Right ventricle myocardium inferior (tissue), 1 donor: ENCODE measurements at places on chromosomes 3 and 15.

DNA sequence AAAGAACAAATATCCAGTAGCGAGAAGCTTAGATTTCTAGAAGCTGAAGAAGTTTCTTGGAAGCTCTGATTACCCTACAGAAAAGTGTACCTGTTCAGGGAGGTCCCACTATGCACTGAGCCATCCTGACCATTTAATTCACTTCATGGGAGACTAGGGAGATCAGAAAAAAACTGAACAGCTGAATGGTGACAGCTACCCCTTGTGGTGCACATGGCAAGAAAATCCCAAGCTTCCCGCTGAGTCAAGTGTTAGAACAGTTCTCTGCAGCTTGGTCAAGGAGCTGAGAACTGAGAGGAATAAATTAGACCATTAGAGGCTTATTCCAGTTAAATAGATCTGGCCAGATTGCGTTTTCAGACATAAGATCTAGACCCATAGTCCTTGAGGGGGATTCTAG, 197.2 kb upstream of the VEPH1 start:
- no peak for DNase-seq

GRCh38 chr15:69893863-69894262, 203.9 kb downstream of the TLE3 start:
- no peak for DNase-seq

- DNase-seq: no peak
These were observed 217.9 kb upstream of the MME start for GRCh38 chr3:154862265-154862664.

DNA sequence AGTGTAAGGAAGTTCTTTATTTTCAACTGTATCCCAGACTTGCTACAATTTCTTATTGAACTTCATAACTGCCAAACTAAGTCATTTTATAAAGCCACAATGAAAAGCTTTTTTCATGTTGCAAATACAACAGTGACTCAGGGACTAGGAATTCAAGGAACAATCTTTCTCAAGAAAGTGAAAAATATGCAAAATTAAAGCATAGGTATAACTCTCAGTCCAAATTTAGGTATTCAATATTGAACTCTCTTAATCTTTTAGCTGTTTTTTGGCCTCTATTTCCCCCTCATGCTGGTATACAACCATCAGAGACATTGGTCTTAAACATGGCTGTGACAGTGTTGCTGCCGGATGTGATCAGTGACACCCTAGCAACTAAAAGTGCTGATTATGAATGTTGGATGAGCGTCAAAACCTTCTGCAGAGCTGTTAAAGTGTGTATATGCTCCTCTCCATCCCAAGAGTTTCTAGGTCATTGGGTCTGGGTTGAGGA, 476.9 kb downstream of the ZNF385D start:
- DNase-seq: no peak

DNA sequence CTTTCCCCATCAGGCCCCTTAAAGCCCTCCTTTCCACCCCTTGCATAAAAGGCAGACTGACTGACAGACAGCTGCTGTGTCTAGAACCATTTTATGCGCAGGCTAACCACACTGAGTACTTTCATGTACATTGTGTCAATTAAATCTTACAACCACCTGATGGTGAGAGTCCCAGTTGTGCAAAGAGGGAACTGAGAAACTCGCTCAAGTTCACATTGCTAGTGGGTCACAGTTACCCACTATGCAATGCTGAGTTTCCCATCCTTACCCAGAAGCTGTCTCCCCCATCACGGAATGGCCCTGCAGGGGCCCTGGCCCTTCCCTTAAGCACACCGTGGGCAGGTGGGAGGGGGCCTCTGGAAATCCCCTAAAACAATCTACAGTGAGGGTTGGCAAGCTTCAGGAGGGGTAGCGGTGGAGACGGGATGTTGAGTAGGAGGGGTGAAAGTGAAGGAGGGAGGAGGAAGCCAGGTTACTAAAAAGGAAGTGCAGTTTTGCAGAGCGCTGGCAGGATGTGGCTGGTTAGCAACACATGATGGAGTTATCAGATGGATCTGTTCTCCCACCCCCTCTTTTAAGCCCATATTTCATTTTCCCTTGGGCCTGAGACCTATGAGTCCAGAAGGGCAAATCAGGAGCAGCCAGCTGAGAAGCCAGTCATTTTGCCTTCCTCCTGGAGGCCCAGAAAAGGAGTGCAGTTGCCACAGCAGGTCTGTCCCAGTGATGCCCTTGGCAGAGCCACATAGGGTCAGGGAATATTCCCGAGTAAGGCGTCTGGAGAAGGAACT, 30.0 kb downstream of the STARD5 start:
- no peak for DNase-seq

DNA sequence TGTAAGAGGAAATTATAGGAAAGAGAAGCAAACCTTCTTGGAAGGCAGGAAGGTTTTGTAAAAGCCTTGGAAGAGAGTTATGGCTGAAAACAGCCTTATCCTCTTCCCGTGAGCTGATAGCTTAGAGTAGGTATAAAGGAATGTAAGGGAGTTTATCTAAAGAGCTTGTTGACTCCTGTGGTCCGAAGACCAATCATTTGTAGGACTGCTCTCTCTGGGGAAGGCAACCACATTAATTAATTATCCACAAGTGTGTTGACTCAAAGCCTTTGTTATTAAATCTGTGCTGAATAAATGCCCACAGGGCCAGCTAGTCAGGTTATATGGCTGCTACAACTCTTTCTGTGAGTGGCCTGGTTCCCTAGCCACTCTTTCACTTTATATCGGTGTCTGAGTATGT, 452.1 kb upstream of the RASGRP1 start:
- DNase-seq: no peak

- no peak for DNase-seq
These were observed 15.0 kb downstream of the CDAN1 start for GRCh38 chr15:42721916-42722315.

DNA sequence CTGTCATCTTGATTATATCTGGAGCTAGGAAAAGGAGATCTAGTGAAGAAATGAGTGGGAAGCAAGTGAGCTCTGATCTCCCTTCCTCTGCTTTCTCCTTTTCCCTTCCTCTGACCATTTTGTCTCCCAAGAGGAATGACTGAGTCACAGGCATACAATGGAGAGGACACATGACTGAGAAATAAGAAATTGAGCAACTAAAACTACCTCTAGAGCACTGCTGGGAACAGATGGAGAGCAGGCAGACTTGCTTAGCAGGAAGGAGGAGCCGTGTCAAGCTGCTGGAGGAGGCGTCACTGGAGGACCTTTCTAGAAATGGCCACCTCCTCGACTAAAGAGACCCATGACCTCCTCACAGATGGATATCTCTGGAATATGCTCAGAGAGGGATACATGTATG, 66.9 kb upstream of the MYO5C start:
- DNase-seq: no peak

GRCh38 chr3:148880681-148881080, 15.6 kb downstream of the CPA3 start:
- no peak for DNase-seq

DNA sequence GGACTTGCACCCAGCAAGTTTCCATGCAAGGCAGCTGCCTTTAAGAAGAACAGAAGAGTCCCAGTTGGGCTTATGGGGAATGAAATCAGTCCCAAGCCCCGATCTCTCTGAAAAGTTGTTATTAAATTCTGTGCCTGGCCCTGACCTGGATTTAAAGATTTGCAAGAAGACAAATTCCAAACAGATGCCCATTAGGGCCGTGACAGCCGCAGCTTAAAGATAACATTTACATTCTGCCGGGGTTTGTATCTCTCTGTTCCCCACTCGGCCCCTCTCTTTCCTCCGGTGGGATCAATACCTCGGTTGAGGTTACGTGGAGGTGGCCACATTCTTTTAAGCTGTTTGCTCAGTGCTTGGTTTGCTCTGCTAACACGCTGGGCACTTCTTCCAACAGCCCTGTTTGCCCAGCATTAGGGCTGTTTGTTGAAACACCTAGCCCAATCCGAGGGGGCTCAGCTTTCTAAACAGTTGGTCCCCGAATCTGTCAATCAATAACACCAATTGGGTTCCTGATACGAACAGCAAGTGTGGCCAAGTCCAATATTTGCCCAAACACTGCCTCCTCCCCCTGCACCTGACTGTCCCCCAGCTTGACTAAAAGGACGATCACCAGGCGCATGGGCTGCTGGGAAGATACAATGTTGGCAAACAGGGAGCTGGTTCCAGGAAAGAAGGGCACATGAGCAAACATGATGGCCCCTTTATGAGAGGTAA, 108.6 kb downstream of the RPLP1 start:
- no peak for DNase-seq

DNA sequence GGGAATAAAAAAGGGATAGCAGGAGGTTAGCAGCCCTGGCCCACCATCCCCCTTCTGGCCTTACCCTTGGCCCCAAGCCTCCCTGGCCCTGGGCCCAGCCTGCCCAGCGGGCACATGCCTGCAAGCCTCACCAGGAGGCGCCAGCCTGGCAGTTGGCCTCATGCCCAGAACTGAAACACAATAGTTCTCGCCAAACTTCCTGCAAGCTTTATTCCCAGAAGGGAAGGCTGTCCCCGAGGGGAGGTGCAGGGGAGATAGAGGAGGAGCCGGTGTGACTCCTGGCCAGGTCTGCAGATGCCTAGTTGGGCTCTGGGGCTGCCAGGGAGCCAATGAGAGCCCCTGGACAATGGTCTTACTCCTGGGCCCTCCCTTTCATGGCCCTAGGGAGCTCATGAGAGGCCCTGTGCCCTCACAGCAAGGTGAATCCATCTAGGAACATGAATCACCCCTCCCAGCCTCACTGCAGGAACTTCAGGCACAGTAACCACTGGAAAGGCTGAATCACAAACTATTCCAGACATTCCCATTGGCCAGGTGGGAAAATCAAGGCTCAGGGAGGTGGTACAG, 4.0 kb downstream of the CCDC33 start:
- peak; percentile 89 for DNase-seq

DNA sequence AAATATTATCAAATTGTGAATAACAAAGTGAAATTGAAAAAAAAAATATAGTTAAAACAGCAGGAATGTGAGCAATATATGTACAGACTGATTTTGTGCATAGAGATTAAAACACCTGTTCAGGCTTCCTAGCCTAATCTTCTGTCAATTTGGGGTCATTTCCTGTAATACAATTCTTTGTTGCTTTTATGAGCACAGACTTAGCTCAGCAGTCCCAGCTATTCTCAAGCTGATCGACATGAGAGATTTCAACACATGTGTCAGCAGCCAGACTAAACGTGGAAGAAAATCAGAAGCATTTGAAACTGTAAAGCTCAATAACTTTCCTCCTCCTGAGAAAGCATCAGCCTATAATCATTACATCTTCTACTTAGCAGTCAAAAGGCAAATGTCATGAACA, 1.6 kb upstream of the FHIT start:
- no peak for DNase-seq

GRCh38 chr15:75038231-75038630, 14.8 kb downstream of the PPCDC start:
- no peak for DNase-seq
